ENCODE measurements at places on chromosomes 3 and 15.
A peak's percentile ranks its signal among the peaks of the same experiment; 100 is the strongest.

- DNase-seq, result no peak
These were observed 78.8 kb downstream of the NUP210 start for GRCh38 chr3:13341229-13341905.

- no peak for DNase-seq
These were observed 51.8 kb downstream of the ABI3BP start for GRCh38 chr3:100941451-100941850.

DNA sequence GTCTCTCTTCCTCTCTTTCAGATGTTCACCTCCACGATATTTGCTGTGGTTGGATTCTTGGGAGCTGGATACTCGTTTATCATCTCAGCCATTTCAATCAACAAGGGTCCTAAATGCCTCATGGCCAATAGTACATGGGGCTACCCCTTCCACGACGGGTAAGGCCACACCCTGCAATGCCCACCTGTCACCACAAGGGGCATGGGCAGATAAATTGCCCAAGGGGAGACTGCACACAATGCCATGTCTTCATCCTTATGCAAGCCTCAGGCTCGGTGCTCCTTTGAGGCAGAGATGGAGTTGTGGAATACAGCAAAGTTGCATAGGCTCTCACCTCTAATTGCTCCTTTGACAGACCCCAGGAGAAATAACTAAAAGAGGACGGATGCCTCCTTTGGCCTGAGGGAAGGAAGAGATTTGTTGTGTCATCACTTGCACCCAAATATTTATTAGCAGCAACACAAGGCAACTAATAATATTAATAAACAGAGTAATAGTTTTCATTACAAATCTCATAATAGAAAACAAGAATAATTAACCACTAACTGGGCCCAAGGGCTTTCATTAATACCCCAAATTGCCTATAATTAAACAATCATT lies 13.2 kb downstream of the TM4SF4 start:
- DNase-seq, result peak; percentile 78

DNA sequence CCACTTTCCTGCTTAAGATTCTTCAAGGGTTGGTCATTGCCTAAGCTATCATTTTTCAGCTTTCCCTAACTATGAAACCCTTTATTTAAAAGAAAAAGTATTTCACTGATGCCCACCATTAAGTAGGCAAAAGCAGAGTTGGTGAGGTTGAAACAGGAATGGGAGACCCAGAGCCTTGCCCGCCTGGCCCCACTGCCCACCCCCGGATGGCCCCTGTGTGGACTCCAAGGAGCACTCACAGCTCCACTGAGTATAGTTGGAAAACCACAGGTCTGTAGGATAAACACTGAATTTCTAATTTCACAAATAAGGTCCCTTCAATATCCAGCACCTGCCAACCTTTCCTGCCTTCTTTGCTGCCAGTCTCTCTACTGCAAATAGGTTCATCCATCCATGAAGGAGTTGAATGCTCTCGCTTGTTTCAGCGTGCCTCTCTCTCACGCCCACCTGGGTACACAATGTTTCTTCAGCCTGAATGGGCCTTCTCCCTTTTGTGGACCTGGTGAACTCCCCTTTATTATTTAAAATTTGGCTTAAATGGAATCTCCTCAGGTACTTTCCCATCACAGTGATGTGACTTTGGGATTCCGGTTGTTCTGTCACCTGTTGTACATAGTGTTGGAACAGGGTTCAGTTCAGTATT lies 8.7 kb upstream of the ACAP2 start:
- DNase-seq, result no peak

- DNase-seq, result peak; percentile 38
These were observed 51.9 kb downstream of the BBX start for GRCh38 chr3:107574650-107575049.

DNA sequence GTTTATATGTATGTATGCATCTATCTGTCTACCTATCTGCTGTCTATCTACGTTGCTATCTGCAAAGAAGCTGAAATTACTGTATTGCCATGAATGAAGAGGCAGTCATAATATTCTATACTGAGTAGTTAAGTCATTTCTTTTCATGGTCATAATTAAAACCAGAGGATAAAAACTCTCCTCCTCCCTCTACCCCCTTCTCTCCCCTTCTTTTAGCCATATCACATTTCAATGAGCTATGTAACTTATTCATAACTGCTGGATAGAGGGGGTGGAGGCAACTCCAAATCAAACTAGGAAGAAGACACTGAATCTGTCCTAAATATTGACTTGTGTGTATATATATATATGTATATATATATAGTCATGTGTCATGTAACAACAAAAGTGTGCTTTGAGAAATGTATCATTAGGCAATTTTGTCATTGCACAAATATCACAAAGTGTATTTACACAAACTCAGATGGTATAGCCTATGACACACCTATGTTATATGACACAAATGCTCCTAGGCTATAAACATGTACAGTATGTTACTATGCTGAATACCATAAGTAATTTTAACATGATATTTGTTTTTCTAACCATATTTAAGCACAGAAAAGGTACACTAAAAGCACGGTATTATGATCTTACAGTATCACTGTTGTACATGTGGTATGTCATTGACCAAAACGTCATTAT lies 229.7 kb upstream of the KCNMB2 start:
- no peak for DNase-seq

DNA sequence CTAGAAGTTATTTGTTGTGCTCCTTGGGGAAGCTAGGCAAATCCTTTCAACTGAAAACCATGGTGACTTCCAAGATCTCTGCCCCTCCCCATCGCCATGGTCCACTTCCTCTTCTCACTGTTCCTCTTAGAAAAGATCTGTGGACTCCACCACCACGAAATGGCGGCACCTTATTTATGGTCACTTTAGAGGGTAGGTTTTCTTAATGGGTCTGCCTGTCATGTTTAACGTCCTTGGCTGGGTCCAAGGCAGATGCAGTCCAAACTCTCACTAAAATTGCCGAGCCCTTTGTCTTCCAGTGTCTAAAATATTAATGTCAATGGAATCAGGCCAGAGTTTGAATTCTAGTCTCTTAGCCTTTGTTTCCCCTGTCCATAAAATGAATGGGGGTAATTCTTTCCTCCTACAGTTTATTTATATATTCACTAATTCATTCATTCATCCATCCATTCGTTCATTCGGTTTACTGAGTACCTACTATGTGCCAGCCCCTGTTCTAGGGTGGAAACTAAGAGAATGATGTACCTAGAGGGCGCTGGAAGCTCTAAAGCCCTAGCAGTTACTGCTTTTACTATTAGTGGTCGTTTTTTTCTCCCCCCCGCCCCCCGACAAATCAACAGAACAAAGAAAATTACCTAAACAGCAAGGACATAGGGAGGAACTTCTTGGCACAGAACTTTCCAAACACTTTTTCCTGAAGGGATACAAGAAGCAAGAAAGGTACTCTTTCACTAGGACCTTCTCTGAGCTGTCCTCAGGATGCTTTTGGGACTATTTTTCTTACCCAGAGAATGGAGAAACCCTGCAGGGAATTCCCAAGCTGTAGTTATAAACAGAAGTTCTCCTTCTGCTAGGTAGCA lies 657 bp downstream of the PATL2 start:
- DNase-seq, result no peak

GRCh38 chr15:71250936-71251583 lies 135.8 kb downstream of the THSD4 start:
- DNase-seq, result no peak

- no peak for DNase-seq
These were observed 14.9 kb downstream of the NME9 start for GRCh38 chr3:138314751-138315150.

DNA sequence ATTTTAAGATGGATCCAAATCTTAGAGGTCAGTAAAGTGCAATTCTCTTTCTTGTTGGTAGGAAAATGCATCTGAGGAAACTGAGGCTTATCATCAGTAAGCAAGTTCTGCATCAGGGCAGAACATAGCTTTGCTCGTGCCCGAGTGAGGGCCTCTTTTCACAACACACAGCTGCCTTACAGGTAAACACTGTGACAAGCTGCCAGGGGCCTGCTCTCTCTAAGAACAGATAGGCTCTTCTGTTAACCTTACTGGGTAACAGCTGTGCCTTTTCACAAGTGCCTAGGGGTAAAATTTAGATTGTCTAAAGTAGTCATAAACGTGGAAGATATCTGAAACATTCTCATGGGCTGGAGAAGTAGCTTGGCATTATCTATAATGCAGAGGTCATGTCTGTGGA lies 118.1 kb downstream of the C3orf38 start:
- DNase-seq, result no peak

- DNase-seq, result no peak
These were observed 57.7 kb upstream of the BLM start for GRCh38 chr15:90659481-90659880.

DNA sequence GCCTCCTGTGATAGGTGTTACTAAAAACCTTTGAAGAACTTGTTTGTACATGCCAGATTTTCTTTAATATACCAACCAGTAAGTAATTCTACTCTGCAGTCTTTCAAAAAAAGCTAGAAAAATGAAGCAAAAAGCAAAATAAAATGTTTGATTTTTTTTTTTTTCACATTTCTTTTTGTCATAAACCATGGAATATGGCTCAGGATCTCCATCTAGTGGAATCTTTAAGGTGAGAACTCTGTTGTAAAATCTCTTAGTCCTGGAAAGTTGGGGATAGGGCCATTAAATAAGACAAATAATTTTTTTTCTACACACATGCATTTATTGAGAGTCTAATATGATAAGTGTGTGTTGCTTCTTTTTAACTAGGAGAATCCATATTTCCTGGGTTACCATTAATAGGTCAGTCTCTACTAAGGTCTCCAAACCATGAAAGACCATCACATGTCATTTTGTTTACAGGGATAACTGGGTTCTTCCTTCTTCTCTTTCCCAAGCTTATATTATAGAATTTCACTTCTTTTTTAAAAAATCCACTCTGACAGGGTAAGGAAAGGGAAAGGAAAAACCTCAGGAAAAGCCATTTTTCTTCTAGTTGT lies 84.6 kb downstream of the SLC9A9 start:
- DNase-seq, result no peak

Measured in HAP-1 (cell line).